ENCODE measurements at places on chromosomes 16 and 17.

DNA sequence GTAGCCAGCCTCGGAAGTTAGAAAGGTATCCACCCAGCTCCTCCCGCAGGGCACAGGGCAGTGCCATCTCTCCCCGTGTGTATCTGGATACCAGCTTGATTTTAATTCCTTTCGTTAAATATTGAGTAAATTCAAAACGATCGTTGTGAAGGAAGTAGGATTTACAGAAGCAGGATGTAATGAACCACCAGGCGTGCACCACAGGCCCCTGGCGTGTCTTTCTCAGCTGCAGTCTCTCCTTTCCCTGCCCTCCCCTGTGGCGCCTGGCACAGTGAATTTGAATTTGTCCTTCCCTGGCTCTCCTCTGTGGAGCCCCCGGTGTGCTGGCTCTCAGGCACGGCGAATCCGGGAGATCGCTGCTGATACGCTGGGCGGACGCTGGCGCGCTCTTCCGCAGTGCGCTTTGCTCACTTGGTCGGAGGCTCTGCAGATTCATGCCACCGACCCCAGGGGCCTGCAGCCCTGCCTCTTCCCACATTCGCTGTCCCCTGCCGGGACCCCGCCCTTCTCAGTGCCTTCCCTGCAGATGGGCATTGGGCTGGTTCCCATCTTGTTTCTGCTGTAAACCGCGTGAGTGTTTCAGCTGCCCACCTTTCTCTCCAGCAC, 164.6 kb downstream of the RPTOR start:
- DNase-seq, result no peak

GRCh38 chr17:29250666-29251065, 4.0 kb downstream of the CRYBA1 start:
- DNase-seq, result peak; percentile 94

DNA sequence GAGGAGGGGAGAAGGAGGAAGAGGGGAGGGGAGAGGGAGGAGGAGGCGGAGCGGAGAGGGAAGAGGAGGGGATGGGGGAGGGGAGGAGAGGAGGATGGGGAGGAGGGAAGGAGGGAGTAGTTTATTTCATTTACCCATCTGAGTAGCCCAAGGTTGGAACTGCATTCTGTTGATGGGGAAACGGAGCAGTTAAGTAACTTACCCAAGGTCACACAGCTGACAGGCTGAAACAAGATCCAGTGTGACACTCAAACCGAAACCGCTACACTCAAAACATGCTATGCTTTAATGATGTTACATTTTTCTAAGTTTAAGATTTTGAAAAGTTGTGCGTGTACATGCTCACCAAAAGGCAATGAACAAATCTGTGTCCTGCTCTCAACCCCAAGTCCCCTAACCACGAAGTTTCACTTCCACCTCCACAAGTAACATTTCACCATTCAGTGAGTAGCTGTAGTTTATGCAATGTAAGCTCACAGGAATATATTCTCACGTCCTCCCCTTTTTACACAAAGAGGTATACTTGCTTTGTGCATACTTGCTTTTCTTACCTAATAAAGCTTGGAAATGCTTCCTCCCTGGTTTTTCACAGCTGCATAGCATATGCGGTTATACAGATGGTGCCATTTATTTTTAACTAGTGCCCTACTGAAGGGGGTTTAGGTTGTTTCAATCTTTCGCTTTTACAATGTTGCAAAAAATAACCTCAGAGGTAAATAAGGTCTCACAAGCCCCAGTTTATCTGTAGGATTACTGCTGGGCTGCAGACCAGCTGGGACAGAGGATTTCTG, 275.3 kb downstream of the PARN start:
- peak; percentile 31 for DNase-seq

DNA sequence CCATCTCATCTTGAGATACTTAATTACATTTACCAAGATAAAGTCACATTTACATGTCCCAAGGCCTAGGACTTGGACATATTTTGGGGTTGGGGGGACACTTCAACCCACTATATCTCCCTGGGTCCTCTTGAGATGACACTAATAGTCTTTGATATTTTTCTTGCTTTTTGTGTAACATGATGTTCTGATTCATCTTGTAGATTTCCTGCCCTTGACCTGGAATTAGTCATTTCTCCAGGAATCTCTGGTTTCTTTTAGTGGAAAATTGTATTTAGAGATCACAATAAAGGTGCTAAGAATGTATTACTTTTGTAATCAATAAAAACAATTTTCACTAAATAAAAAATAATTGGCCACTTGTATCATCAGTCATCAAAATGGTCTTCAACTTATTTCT, 157.3 kb downstream of the VPS53 start:
- peak; percentile 53 for DNase-seq

- no peak for DNase-seq
Measured at GRCh38 chr16:82185012-82185411, 15.0 kb upstream of the MPHOSPH6 start.

- DNase-seq, result no peak
Measured at GRCh38 chr17:58051468-58051867, 31.8 kb upstream of the DYNLL2 start.

GRCh38 chr17:10149573-10150399, 48.6 kb downstream of the GAS7 start:
- peak; percentile 88 for DNase-seq
